ENCODE measurements at places on chromosomes 13 and 19.
A peak's percentile ranks its signal among the peaks of the same experiment; 100 is the strongest.

DNA sequence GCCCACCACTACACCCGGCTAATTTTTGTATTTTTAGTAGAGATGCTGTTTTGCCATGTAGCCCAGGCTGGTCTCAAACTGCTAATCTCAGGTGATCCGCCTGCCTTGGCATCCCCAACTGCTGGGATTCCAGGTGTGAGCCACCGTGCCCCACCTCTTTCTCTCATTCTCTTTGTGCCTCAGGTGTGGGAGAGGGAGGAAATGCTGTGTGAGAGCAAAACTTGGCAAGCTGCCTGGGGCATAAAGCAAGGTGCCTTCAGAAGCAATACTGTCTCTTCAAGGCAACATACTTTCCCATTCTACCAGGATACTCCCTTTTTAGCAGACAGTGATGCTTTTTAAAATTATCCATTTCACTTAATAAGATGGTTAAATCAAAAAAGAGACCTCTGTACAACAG, 53.2 kb upstream of the RFC3 start:
- DNase-seq: no peak

DNA sequence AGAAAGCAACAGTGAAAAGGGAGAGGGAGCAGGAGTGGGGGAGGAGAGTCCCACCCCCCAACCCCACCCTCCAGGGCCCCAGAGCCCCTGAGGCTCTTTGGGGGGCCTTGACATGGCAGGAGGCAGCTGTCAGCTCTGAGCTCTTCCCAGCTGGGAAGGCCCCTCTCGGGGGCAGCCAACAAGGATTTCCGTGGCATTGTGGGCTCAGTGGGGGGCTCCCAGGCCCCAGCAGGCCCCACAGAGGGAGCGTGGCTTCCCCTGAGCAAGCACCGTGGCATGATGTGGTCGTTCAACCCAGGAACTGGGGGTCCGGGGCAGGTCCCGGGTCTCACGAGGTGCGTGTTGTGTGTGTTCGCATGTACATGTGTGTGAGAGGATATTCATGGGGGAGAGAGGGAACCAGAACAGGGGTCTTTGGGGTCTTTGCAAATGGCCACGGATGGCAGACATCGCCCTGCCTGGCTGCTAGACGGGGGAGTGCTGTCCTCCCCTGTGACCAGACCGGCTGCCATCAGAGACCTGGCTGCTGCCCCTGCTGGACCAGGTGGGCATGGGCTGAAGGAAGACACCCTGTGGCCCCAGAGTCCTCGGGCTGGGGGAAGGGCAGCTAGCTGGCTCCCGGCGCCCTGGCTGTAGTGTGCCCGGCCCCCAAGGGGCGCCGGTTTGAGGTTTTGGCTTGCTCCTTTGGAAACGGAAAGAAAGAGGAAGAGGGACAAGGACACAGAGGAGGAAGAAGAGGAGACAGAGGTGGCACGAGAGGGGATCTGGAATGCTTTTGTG, 3.7 kb upstream of the AKAP8L start:
- no peak for DNase-seq

GRCh38 chr19:17183858-17184321, 31.3 kb upstream of the USE1 start:
- no peak for DNase-seq

DNA sequence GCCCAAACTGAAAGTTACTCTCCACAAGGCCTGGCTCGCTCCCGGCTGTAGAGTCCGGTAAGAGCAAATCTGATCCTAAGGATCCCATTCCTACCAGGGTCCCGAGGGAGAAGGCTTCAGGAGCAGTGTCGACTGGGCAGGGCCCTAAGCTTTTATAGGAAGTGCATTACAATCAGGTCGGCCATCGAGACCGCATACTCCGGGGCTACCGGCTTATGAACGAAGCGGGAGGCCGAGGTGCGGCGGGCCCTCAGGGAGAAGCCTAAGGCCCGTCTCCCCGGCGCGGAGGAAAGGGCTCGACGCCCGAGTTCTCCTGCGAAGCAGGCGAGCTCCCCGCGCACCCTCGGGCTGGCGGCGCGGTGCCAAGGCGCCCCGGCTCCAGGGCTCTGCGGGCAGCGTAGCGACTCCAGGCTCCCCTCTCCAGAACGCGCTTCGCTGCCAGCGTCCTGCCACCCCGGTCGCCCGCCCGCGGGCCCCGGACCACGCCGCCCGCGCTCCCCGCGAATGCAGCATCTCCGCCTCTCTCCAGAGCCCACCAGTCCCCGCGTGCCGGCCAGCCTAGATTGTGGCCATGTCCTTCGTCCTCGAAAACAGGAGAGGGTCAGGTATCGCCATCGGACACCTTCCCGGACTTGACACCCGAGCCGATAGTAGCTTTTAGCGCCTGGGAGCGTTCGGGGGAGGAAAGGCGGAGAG, 1.4 kb downstream of the EFNB2 start:
- peak; percentile 63 for DNase-seq

- no peak for DNase-seq
Observed at GRCh38 chr13:27242702-27243101, 8.7 kb upstream of the RPL21 start.

- peak; percentile 67 for DNase-seq
Observed at GRCh38 chr19:46081928-46082727, 41.3 kb upstream of the IGFL4 start.

GRCh38 chr19:35195830-35196229, 32.7 kb downstream of the FAM187B start:
- no peak for DNase-seq

DNA sequence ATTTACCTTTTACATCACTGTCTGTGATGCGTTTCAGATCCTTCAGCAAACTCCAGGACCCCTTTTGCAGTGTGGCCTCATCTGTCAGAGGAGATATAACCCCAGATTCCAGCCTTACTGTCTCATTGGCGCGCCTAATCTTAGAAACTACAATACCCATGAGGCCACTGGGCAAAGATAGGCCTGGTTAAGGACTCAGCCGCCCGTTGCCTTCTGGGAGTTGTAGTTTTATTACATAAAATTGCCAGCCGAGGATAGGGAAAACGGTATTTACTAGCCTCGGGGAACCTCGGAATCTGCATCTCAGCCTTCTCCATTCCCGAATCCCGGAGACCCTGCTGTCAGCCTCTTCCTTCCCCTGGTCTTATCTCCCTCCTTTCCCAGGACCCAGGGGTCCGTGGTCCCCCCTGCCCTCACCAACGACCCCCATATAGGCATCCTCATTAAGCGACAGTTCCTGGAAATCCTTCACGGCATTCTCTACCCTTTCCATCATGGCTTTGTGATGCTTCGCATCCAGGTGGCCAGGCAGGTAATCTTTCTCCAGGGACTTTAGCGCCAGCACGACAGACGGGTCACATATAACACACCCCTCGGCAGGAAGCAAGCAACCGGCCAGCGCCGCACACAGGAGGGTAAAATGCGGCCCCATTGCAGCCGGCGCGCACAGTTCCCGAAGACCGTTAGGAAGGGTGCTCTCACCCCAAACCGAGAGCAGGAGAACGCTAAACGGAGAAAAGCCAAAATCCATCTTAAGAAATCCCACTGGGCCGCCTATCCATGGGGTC, 1.3 kb downstream of the IZUMO1 start:
- DNase-seq: peak; percentile 57

GRCh38 chr19:40465025-40465556, 454 bp downstream of the BLVRB start:
- peak; percentile 52 for DNase-seq

All from IMR-90 (cell line).